Lung microvascular endothelial cell (primary cell): ENCODE measurements at places on chromosomes 1 and 21. TPM values are rescaled to one million over a fixed set of nuclear protein-coding genes. Genes with fewer than 3 reads are reported as not detected.

The LRRC53 gene
- total RNA-seq: not detected in 2 replicates

The CHRM3 gene
- total RNA-seq: under 0.01 and 0.20 TPM in 2 replicates

DNA sequence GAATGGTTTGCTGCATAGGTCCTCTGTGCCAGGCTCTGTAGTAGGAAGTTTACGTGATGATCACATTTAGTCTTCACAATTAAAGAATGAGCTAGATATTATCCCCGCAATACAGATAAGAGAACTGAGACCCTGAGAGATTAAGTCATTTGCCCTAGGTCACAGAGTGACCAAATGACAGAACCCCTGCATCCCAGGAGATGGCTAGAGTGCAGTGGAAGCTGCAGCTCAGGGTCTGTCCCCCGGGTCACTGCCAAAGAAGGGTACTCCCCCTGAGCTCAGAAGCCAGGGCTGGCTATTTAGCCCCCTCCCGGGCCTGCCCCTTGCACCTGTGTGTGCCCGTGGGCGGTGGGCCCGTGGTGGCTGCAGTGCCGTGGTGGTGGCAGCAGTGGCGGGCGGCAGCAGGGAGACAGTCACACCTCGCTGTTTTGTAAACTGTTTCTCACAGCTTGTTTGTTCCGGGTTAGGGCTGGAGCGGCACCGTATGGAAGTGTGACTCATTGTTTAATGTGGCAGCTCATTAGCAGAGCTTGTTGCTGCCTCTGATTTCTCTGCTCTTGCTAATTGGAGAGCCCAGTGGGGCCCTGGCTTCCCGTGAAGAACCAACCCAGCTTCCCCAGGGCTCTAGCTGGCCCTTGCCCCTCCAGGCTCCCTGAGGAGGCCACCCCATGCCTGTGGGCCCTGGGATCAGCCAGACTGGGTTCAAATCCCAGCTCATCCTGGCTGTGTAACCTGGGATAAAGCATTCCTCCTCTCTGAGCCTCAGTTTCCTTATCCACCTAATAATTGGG is 19.3 kb upstream of the FOXO6 start:
- peak; percentile 48 for DNase-seq

DNA sequence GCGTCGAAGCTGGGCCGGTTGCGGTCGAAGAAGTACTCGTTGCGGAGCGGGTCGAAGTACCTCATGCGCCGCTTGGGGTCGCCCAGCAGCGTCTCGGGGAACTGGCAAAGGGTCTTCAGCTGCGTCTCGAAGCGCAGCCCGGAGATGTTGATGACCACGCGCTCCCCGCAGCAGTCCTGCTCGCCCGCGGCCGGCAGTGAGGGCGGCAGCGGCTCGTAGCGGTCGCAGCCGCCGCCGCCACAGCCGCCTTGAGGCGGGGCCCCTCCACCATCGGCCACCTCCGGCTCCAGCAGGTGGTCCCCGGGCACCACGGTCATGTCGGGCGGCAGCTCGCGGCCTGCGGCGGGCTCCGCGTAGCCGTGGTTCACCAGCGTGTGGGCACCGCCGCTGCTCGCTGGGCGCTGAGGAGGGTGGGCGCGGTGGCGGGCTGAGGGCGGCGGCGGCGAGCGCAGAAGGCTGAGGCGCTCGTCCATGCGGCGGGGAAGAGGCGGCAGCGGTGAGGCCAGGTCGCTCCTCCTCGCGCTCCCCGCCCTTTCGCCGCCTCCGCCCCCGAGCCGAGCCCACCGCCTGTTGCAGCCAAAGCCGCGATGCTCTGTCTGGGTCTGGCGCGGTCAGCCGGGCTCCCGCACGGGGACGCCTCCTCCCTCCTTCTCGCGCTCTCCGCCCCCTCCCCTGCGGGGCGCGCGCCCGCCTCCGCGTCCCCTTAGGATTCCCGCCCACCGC is at the start of gene KCNA3:
KCNA3 (minus strand) TSS at position 604 of the 723 bp plus-strand sequence; CDS start at position 473, 131 bp downstream.
- no peak for DNase-seq

- DNase-seq: no peak
These were observed 4.3 kb upstream of the GNG5 start for GRCh38 chr1:84510668-84511067.

DNA sequence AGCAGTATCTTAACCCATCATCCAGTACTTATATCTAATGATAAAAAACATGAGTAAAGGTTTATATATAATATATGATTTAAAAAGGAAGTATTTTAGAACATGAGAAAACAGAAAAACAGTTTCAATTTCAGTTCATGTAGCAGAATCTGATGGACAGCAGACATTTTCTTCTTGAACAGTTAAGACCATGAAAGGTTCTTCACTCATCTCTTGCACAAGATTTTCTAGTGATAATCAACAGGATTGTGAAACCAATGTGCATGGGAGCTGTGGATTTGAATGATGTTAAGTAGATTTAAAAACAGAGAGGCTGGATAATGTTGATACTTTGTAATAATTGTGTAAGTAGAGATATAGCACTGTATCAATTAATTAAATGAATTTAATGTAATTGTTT is 1297.6 kb downstream of the BRINP3 start:
- DNase-seq: no peak

DNA sequence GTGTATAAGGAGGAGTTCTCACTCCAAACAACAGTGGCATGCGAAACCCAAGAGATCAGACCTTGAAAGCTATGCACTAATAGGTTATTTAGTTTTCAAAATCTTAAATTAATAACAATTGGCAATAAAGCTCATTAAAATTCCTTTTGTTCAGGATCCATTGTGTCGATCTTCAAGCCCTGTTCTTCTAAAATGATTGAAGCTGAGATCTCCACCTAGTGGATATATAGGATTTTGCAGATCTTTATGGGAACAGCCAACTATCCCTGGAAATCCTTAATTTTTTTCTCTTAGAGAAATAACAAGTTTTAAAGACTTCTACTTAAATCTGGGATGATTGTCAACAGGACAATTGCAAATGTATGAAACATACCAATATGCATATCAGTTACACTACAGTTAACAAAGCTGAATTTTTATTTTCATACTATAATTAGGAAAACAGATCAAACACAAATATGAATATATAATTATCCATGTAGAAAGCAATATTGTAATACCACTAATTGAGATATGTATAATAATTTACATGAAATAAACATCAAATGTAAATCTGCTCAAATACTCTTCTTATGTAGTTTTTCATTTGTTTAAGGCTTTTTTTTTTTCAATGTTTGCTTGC is 43.3 kb downstream of the LRRC53 start:
- peak; percentile 39 for DNase-seq

DNA sequence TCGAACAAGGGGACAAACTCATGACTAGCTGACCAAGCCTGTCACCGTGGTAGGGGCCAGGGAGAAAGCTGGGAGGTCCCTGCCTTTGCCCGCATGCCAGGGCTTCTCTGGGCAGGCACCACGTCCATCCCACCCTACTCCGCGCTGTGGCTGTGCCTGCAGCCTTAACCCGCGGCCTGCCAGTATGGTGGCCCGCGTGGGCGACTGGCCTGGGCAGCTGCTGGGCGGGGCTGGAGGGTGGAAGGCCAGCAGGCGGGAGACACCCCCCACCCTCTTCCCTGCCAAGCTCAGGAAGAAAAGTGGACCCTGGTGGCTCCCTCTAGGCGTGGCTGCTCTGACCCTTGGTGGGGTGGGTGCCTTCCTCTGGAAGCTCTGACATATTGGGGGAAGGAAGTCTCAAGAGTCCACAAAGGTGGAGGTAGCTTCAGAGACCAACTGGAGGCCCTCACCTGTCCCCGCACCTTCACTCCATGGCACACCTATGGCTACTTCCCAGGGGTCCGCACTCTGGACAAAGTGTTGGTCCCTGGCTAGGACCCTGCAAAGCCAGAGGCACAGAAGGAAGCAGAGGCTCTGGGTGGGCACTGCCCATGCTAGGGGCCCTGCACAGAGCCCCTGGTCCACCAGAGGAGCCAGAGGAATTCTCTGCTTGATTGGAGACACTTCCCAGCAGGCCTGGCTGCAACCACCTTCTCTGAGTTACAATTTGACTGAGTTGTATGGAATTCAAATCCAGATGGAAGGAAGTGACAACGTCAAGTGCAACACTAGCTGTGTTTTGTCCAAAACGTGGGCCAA is 3.3 kb upstream of the SKI start:
- DNase-seq: no peak

DNA sequence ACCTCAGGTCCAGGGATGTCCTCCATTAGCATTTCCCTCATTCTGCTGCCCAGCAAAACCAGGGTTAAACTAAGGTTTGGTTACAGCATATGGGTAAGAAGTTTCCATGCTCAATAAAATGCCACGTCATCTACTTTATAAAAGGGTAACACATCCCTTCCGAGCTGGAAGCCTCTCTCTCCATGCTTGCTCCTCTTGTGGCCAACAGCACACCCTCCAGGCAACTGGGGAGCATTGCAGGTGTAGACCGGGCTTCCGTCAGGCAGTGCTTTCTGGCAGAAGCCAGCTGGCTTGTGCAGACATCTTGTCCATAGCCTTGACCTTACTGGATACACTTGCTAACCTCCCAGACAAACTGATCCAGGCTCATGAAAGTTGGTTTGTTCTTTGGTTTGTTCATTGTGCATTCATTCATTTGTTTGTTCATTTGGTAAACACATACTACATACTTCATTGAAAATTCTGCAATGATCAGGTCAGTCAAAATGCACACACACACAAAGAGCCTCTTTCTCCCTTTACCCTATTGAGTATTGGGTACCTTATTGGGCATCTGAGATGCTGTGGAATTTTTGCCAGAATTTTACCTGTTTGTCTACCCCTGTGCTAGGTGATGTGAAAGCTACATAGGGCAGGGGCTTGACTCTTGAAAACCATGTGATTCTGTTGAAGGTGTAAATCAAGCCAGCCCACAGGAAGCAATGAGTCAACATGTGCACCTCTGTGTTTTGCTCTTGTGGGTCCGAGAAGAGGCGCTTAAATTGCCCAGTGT is 422.8 kb downstream of the CAMTA1 start:
- peak; percentile 59 for DNase-seq

- DNase-seq: no peak
These were observed 29.0 kb downstream of the DUSP10 start for GRCh38 chr1:221712776-221713431.

GRCh38 chr1:235657269-235657668 is 7.7 kb upstream of the GNG4 start:
- DNase-seq: no peak

DNA sequence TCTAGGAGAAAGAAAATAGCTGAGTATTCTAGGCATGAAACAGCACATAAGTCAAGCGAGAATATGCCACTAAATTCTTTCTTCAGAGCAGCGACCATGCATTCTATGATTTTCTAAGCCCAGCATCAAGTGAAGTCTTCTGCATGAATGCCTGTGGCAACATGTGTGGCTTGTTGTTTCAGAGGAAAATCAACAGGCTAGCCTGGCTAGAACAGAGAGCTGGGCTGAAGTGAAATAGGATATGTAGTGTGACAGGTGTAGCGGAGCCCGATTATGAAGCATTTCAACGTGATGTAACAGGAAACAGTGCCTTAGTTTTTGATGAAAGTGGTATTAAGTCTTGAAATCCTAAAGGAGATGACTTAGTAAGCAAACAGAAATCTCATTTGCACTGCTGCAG is 7.0 kb downstream of the CSDE1 start:
- DNase-seq: no peak

GRCh38 chr1:233869680-233870079 is 34.8 kb upstream of the SLC35F3 start:
- no peak for DNase-seq

GRCh38 chr1:60342569-60342968 is 269.0 kb upstream of the C1orf87 start:
- no peak for DNase-seq

- DNase-seq: no peak
These were observed 25.7 kb downstream of the EPHA10 start for GRCh38 chr1:37739222-37739621.

- DNase-seq: no peak
These were observed 126.1 kb downstream of the GDAP2 start for GRCh38 chr1:117803318-117803717.

GRCh38 chr1:147168626-147169058 is 3.6 kb downstream of the PRKAB2 start:
- peak; percentile 47 for DNase-seq

DNA sequence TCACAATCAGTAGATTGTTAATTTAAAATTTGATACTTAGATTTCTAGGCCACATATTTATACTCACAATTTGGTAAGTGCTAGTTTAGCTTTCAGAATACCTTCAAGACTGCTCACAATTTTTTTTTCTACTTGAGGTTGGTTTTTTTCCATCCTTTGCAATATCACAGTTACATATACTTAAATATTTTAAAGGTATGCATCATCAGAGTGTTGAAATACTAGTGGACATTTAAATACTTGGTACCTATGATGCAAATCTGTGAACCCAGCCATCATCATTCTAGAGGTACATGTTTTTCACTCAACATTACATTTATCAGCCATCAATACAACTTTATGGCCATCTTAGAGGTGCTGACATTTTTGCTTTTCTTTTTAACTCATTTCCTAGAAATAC is 6.2 kb upstream of the LRRC40 start:
- no peak for DNase-seq

DNA sequence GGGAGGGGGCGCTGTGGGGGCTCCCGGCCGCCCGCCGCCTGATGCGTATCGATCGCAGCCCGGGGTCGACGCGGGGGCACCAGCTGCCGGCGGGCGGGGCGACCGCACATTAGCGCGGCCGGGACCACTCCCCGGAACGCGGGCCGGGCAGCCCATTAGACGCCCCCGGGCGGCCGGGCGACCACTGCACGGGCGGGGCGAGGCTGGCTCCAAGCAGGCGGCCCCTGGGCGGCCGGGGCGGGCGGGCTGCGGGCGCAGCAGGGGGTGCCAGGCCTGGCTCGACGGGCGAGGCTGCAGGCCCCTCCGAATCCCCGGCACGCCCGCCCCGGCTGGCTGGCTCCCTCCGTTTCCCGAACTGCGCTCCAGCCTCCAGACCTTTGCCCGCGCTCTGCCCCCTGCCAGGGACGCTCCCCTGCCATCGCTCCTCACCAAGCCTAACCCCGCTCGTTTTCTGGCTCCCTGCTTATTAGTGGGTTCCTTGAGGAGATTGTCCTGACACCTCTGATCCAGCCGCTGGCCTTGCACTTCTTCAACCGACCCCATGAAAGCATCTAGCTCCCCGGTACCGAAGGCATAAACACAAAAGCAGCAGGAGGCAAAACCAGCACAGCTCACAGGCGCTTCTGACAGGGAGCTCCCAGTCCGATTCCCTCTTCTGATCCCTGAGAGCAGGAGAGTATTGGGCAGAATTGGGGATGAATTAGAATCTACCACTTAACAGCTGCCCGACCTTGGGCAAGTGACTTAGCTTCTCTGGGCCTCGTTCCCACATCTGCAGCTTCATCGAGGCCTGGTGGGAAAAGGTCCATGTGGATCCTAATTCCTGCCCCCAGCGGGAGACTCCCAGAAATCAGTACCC is 92.6 kb upstream of the CASZ1 start:
- no peak for DNase-seq

DNA sequence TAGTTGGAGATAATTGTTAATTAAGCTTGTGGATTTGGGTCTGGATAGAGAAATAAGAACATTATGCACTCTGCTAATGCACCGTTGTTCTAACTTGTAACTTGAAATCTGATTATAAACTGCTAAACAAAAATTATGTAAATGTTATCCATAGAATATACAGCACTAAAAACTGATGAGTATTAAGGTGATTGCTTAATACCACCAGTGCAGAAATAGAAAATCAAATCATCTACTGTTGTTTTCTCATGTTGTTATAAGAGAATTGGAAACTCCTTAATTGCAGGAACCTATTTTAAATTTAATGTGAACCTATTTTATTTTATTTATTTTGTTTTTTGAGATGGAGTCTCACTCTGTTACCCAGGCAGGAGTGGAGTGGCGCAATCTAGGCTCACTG is 125.7 kb downstream of the ITSN1 start:
- DNase-seq: no peak
